ENCODE measurements at places on chromosomes 13 and 19.

DNA sequence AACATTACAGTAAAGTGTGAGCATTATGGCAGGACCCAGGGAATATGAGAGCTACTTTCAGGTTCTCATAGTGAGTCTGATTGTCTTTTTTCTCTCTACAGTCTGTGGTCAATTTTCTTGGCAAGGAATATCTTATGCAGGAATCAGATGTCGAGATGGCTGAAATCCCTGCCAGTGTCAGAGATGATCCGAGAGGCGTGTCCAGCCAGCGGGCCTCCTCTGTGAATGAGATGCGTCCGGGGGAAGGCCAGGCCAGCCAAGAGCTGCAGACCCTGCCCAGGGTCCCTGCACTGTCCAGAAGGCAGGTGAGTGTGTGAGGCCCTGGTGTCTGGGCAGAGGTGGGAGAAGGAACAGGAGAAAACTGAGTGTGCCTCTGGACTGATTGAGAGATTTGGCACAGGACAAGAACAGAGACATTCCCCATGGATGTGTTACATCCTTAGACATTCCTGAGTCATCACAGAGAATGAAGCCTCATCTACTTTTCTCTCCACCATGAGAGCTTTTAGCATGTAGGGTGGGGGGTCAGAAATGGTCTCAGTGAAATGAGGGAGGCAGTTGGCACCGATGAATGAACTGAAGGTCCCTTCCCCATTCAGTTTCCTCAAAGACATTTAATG, 27.3 kb upstream of the EDDM13 start:
- DNase-seq: no peak

DNA sequence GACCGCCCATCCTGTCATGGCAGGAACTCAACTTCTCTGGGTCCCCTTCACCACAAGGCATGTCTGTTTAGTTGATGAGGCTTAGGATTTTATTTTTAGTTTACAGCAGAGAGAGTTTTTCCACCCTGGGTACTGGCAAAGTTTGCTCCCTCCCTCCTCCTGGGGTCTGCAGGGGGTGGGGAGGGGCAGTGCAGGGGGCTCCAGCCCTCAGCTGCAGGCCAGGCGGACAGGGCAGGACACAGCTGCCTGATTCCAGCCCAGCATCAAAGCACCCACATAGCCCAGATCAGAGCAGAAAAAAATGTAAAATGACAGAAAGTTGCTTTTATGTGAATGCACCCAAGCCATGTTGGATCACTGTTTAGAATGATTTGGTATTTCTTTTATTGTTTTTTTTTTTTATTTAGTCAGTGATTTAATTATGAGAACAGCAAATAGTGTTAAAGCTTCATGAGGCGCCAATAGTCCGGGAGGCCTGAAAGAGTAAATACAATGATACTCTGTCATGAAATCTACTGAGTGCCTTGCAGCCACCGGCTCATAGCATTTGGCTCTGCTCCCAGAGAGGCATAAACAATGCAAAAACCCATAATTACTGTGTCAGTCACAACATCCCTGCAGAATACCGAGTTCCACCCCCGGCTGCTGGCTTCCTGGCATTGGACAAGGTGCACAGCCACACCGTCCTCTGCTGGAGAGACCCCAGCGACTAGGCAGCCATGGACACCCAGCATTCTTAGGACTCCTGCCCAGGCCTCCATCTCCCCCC, 923.5 kb downstream of the UQCRFS1 start:
- DNase-seq: peak; percentile 89

- DNase-seq: no peak
Observed at GRCh38 chr19:19649580-19649995, 6.1 kb upstream of the GMIP start.

- no peak for DNase-seq
Observed at GRCh38 chr19:56821209-56821608, 19.3 kb downstream of the PEG3 start.

GRCh38 chr19:58328999-58329398, 2.2 kb downstream of the ZSCAN22 start:
- no peak for DNase-seq

GRCh38 chr19:940591-941291, 14.9 kb downstream of the ARID3A start:
- DNase-seq: peak; percentile 70

GRCh38 chr13:101846701-101847100, 394.2 kb downstream of the ITGBL1 start:
- no peak for DNase-seq

- no peak for DNase-seq
Observed at GRCh38 chr13:44739120-44739519, 163.0 kb upstream of the TSC22D1 start.

DNA sequence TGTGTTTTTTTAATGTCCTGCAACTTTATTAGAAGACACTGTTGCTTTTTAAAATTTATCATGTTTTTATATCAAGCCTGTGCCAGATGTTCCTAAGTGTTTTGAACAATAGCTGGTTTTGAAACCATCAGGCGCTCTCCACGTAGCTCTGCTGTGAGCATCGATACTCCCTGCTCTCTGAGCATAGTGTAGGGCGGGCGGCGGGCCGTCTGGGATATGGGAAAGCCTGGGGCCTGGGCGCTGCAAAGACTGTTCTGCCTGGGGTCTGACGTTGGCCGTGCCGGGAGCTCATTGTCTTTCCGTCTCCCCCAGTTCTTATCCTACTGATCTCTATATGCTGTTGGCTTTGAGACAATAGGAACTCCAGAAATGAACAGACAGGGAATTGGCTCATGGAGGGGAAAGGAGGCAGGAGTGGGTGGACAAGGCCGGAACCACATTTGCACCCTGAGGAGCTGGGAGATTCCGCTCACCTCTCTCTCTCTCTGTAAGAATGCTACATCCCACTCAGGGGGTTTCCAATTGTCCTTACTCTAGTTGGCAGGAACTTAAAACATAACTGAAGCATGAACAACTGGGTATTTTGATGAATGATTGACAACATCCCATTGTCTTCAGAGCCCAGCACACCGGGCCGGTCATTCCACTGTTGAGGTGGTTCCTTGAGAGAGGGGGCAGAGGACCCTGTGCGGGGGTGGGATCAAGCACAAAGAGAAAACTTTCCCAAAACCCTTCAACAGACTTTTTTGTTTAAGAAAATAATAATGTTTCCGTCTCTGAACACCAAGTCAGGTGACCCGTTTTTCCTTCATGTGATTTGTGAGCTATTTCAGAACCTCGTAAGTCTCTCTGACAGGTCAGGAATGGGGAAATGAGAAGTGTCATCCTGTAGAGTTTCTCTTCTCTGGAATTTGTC, 64.7 kb downstream of the COL4A2 start:
- no peak for DNase-seq

- DNase-seq: no peak
Observed at GRCh38 chr13:89746554-89746953, 1600.9 kb upstream of the MIR17HG start.

GRCh38 chr19:5024282-5024681, 55.4 kb downstream of the KDM4B start:
- DNase-seq: no peak

GRCh38 chr19:49929611-49930482, 543 bp upstream of the NUP62 start:
- peak; percentile 96 for DNase-seq

GRCh38 chr13:52961256-52961910, 67.2 kb upstream of the OLFM4 start:
- DNase-seq: no peak

GRCh38 chr19:4083677-4084546, 17.2 kb upstream of the ZBTB7A start:
- DNase-seq: peak; percentile 75

DNA sequence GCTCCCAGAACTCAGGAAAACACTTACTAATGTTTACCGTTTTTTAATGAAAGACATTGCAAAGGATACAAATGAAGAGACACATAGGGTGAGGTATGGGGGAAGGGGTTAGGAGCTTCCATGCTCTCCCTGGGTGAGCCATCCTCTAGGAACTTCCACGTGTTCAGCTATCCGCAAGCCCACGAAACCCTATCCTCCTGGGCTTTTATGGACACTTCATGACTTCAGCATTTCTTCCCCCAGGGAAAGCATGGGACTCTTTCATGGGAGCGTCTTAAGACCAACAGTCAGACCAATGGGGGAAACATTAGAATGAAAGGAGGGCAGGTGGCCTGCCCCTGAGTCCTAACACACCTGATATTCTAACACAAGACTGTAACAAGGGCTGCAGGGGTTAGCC, 6.6 kb upstream of the ESD start:
- DNase-seq: no peak

DNA sequence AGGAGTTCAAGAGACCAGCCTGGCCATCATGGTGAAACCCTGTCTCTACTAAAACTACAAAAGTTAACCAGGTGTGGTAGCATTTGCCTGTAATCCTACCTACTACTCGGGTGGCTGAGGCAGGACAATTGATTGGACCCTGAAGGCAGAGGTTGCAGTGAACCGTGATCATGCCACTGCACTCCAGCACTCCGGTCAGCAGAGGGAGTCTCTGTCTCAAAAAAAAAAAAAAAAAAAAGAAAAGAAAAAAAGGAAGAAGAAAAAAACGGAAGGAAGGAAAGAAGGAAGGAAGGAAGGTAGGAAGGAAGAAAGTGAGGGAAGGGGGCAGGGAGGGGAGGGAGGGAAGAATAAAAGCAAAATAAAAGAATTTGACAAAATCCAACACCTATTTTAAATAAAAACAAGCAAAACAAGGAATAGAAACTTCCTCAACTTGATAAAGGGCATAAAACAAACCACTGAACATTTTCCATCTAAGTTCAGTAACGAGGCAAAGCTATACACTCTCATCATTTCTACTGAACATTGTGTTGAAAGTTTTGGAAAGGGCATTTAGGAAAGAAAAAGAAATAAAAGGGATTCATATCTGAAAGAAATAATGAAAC, 411.6 kb upstream of the SLITRK5 start:
- DNase-seq: no peak

DNA sequence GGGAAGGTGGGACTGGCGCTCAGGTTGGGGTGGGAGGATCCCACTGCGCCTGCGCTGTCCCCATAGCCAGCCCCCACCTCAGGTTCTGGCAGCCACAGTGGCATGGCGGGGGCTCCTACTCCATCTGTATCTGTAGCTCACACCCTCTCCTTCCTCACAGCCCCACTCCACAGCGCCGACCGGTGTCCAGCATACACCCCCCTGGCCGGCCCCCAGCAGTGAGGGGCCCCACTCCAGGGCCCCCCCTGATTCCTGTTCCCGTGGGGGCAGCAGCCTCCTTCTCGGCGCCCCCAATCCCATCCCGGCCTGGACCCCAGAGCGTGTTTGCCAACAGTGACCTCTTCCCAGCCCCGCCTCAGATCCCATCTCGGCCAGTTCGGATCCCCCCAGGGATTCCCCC, 6.0 kb downstream of the TMED1 start:
- DNase-seq: no peak

DNA sequence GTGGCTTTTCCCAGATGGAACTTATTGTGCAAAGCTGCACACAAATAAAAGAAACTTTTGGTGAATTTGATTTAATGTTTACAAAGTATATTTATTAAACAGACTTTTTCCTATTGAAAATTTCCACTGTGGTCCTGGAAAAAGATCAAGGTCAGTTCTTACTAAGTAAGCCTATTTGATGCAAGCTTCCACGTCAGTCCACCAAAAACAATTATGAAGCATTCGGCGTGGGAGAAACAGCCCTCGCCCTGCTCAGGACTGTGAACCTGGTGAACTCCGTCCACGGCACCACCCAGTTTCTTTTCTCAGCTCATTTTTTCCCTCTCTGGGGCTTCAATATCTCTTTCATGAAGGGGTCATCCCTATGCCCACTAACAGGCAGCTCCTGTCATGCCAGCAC, 149.8 kb downstream of the EFNB2 start:
- DNase-seq: no peak

GRCh38 chr19:30209617-30210600, 162.3 kb upstream of the ZNF536 start:
- no peak for DNase-seq

DNA sequence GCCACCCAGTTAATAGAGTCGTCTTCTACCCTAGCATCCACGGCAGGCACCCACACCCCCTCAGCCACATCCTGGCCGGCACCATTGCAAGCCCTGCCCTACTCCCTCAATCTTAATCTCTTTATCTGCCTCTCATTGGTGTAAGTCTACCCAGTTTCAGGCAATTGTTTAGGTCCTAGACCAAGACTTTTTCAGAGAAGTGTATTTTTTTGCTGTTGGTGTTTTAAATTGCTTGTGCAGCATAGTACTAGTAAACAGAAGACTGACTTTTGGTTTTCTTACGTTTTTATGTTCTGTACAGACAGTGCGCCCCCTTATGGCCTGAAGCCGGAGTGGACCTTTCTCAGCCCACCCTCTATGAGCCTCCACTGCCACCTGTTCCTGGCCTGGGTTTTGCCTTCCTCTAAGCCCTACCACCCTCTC, 2.3 kb upstream of the LCP1 start:
- no peak for DNase-seq

GRCh38 chr19:34508540-34508939, 27.0 kb downstream of the WTIP start:
- no peak for DNase-seq

GRCh38 chr19:33241091-33241529, 15.5 kb upstream of the SLC7A10 start:
- no peak for DNase-seq

DNA sequence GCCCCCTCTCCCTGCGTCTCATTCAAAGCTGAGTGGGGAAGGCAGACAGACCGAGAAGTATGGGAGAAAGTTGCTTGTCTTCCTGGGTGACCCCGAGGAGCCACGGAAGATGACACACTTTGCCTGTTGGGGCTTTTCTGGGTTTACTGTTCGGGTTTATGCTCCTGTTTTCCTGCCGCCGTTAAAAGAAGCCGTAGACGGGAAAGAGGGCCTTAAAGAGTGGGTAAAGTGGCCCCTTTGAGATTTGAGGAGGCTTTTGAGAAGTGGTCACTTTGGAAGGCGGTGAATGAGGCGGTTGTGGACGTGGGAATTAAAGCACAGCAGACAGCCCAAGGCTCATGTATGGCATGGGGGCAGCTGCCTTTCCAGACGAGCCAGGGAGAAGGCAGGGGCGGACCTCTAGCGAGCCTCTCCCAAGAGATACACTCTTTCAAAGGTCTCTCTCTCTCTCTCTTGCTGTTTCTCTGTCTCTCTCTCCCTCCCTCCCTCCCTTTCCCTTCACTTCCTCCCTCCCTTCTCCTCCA, 493 bp upstream of the LHFPL6 start:
- DNase-seq: no peak

- DNase-seq: peak; percentile 66
Observed at GRCh38 chr19:4474514-4475022, 2.5 kb downstream of the HDGFL2 start.

GRCh38 chr13:102033857-102034331, 368.0 kb downstream of the FGF14 start:
- no peak for DNase-seq

DNA sequence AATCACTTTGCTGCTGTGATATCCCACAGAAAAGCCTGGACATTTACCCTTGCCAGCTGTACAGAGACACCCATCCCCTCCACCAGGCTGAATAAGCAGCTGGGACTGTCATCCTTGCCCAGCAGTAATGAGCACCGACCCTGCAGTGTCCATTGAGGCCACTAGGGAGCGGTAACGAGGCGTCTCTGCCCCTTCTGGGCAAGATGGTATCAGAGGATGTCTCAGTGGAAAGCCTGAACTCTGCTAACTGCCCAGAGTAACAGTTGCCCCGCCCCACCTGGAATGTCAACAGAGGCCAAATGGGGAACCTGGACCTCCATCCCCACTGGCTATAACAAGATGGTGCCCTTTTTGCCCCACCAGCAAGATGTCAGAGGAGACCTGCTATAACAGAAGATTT, 22.8 kb upstream of the CEACAM20 start:
- no peak for DNase-seq
